ENCODE measurements at places on chromosomes 5 and 9.

- no peak for DNase-seq
These were observed 7.5 kb downstream of the FRRS1L start for GRCh38 chr9:109159583-109159982.

DNA sequence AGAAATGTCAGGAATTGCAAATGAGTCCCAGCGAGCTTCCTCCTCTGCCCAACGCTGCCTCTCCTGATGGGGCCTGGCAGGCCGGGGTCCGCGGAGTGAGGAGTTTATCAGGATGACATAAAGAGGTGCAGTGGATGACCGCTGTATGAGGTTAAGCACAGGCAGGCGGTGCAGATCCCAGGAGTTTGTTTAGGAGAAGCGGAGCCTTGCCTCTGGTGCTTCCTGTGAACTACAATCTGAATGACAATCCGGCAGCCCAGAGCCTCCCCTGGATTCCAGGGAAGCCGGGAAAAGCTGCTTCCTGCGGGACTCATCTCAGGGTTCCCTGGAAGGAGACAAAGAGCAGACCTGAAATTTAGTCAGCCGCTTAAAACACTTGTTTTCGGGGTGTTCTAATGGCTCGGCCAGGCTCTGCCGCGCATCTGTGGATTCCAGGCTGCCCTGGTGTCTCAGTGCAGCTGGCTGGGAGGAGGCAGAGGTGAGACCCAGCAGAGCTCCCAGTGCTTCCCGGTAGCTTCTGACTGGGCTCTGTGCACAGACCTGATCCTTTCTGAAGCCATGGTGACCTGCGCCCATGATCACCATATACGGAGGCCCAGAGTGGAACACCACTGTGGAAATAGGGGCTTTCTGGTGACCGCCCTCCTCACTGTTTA lies 69.8 kb upstream of the IRX4 start:
- no peak for DNase-seq

GRCh38 chr9:123417289-123418051 lies 61.5 kb downstream of the CRB2 start:
- no peak for DNase-seq

- no peak for DNase-seq
These were observed 63.9 kb downstream of the C9orf152 start for GRCh38 chr9:110143950-110144545.

DNA sequence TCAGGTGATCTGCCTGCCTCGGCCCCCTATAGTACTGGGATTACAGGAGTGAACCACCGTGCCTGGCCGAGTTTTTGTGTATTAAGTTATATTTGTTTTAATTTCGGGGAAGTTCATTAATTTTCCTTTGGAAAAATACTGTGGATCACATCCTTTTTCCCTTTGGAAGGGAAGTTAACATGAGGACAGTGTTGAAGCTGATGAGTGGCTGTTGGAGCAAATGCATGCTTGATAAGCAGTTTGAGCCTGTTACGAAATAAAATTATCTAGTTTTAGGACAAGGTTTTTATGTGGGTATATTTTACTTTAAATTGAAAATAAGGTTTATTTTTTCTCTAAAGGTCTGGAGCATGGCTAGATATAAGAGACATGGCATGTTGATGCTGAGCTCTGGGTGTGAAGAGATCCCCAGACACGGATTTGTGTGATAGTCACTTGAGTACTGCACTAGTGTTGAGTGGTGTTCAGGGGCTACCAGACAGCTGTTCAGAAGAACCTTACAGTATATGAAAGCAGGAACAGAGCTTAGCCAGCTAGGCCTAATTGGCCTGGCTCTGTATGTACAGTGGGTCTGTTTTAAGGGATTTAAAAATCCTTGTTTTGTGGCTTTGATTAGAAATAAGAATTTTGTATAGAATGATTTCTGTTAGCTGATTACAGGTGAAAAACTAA lies 17.4 kb downstream of the LMNB1 start:
- no peak for DNase-seq

GRCh38 chr9:129609486-129610212 lies 11.3 kb downstream of the C9orf50 start:
- DNase-seq = peak; percentile 68

Data from activated T-cell treated with anti-CD3 and anti-CD28 coated beads, Interleukin-2, amount 50 U/mL, for 24 hours (primary cell).